ENCODE measurements at places on chromosomes 3 and 15. TPM values are rescaled to one million over a fixed set of nuclear protein-coding genes. Genes with fewer than 3 reads are reported as not detected.

Gene MITF
- 24.0 TPM for total RNA-seq

Gene SOX14
- total RNA-seq: not detected

Gene SPATA12
- total RNA-seq: not detected

Gene GABRA5
- total RNA-seq: 0.14 TPM

Gene ACTL6A
- 36.7 TPM for total RNA-seq

Gene CHCHD4
- 13.8 TPM for total RNA-seq

Gene ISL2
- total RNA-seq: 0.37 TPM

Gene UCN2
- total RNA-seq: 0.83 TPM

Gene XIRP1
- not detected for total RNA-seq

Gene CIB2
- 2.4 TPM for total RNA-seq

Gene FGF12
- 0.09 TPM for total RNA-seq

Gene APOD
- total RNA-seq: 0.43 TPM

Gene IMPG2
- 0.14 TPM for total RNA-seq

Gene GOLGA8N
- total RNA-seq: 4.4 TPM

Gene LRRN1
- not detected for total RNA-seq

Gene RFTN1
- total RNA-seq: 57.5 TPM

Gene CCRL2
- 0.09 TPM for total RNA-seq

Gene CKMT1A
- 0.18 TPM for total RNA-seq

Gene CADM2
- not detected for total RNA-seq

Gene LTF
- total RNA-seq: 0.14 TPM

Gene GPR15
- total RNA-seq: not detected

Gene RTP1
- total RNA-seq: not detected

Gene GMNC
- total RNA-seq: not detected

Gene AP3B2
- total RNA-seq: 0.43 TPM

Gene AGTR1
- 2.9 TPM for total RNA-seq

Gene RNU5B-1
- total RNA-seq: not detected

Gene GABRR3
- total RNA-seq: 0.09 TPM

Gene NOX5
- 0.09 TPM for total RNA-seq

Gene RMDN3
- 14.5 TPM for total RNA-seq

Gene PTH1R
- total RNA-seq: 0.28 TPM

Gene ADIPOQ
- not detected for total RNA-seq

Gene CLDN1
- total RNA-seq: 0.18 TPM

Gene POPDC2
- total RNA-seq: under 0.01 TPM

Gene CCDC39
- not detected for total RNA-seq

Gene CTXN2
- total RNA-seq: not detected

Gene CD200R1
- total RNA-seq: not detected

Gene ECE2
- total RNA-seq: not detected

Gene TRAT1
- total RNA-seq: not detected

Gene THRB
- 1.4 TPM for total RNA-seq

Gene CFAP100
- not detected for total RNA-seq

Gene EPHA3
- total RNA-seq: 5.7 TPM

Gene SEMA3F
- total RNA-seq: 0.92 TPM

Gene LRRC31
- total RNA-seq: not detected

Gene FSIP1
- 1.7 TPM for total RNA-seq

Gene MST1R
- 0.14 TPM for total RNA-seq

Gene CHRM5
- under 0.01 TPM for total RNA-seq

Gene HDAC11
- 14.1 TPM for total RNA-seq

Gene C3orf20
- 0.09 TPM for total RNA-seq

Gene RYR3
- 0.09 TPM for total RNA-seq

Gene STARD5
- total RNA-seq: 11.8 TPM

Gene RBMS3
- 157 TPM for total RNA-seq

Gene NCKIPSD
- total RNA-seq: 9.2 TPM

Gene HERC2
- total RNA-seq: 30.3 TPM

Gene FBXL22
- total RNA-seq: 1.4 TPM

Measured in smooth muscle cell of bladder (primary cell).